ENCODE measurements at places on chromosomes 1 and 21.

DNA sequence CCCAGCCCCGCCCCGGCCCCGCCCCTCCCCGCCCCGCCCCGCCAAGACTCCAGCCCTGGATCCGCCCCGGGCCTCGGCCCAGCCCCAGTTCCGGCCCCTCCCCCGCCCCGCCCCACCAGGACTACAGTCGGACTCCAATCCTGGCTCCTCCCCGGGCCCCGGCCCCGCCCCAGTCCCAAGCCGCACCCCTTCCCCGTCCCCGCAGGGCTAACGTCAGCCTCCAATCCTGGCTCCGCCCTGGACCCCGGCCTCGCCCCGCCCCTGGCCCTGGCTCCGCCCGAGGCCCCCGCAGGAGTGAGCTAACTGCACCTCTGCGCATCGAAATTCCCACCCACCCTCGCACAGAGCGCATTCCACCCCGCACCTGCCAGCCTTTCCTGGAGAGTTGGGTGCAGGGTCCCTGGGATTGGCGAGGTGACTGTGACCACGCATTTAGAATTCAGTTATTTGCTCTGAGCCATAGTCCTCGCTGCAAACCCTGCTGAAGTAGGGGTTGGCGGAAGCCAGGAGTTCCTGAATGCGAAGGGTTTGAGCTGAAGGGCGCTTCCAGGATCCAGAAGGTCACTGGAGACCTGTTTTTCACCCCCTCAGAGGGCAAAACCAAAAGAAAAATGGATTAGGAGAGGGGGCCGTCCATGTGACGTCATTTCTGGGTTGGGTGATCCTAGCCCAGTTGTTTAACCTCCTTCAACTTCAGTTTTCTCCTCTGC is 588 bp upstream of the IGSF8 start:
- peak; percentile 97 for DNase-seq

GRCh38 chr1:14340002-14340785 is 258.3 kb upstream of the KAZN start:
- DNase-seq, result no peak

DNA sequence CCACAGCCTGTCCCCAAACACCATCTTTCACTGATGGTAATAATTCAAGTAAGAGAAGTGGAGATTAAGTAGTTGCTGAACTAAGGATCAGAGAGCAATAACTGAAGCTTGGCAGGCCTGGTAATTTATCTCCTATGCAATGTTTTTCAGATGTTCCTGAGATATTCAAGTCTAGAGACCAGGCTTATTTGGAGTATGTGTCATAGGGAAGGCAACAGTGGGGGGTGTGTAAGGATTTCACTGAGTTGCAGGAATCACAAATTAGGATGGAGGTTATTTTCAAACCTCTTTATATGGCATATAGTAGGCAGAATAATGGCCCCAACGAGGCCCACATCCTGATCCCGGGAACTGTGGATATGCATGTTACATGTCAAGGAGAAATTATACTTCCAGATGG is 171.7 kb downstream of the KCNJ6 start:
- DNase-seq, result no peak

DNA sequence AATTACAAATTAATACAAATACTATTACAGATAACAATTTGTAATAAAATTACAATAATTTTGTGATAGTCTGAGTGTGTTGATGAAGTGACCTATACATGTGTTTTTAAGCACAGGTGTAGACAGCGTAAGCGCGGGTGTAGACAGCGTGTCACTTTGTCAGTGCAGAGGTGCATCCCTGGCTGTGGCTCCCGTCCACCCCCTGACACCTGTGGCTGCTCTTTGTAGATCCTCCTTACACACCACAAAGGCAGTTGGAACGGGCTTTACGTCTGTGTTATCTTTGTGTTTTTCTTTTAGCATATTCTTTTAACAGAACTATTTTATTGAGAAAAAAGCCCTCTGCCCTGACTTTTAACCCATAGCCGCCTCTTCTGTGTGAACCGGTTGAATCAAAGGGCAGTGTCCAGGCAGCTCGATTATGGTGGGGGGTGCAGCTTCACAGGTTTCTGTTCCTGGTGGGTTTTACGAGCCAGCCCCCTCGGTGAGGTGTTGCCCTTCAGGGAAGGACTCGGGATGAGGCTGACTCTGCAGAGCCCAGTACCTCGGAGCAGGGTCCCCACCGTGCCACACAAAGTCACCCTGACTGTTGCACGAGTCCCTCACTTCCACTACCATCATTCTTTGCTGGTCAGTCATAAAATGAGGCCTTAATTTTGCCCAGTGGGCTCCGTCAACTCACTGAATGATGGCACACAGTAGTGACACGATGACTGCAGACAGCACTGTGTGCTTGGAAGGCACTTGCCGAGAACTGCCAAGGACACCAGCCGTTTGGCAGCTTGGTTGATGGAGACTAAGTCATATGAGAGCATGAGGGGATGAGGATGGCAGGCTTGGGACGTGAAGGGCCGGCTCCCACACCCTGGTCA is 86.4 kb upstream of the COL6A1 start:
- no peak for DNase-seq

- DNase-seq, result no peak
These were observed 206.0 kb downstream of the CENPF start for GRCh38 chr1:214808845-214809460.

DNA sequence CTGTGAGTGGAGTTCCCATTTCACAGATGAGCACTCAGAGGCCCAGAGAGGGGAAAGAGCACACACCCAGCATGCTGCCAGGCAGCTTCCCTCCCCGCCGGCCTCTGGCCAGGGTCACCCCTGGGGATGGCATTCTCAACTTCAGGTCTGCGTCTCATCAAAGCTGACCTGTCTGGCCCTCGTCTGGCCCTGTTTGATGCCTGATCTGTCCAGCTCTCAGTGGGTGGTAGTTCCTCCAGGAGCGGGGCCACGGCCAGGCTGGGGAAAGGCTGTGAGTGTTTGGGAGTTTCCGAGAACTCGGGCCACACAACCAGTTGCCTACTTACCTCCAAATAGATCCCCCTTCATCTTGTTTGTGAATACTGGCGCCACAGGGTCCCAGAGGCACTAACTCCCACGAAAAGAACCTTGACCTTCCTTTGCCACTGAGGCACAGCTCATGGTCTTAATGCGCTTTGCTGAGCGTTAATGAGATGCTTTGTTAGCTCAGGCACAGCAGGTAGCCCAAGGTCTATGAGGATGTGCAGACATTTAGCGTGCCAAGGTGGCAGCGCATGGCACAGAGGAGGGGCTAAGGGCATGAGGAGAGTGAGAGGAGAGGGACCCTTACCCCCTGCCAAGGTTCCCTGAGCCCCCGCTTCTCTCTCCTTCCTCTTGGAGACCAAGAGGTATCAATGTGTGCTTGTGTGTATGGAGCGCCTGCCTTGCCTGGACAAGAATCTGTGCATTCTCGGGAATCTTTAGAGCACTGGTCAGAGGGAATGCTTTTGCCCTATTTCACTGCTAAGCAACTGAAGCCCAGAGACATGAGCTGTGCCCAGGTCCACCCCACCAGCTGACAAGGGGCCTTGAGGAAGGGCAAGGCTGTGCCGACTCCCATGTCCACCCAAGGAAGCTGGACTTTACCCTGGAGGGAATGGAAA is 61.2 kb downstream of the DISP3 start:
- DNase-seq, result no peak

GRCh38 chr1:4447778-4448420 is 206.5 kb upstream of the AJAP1 start:
- DNase-seq, result no peak

DNA sequence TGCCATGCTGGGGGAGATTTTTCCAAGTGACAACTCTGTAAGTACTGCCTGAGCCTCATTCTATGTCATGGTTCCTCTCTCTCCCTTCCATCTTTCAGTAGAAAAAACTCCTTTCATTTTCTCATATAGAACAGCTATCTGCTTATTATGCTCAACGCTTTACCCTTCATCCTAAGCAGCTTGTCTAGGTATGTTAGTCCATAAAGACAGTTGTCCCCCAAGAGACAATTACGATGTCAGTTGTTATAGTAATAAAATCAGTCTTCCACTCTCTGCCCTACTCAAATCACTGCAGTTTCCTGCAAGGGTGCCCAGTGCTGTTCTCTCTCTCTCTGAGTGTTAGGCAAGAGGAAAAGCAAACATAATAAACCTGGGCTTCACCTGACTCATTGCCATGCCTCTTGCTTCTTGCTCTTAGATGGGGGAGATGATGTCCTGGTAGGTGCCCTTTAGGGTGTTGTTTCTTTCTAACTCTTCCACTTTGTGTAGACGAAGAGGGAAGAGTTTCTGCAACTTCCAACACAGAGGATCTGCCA is 59.4 kb downstream of the PAPPA2 start:
- DNase-seq, result no peak

GRCh38 chr1:13960375-13960987 is 260.5 kb downstream of the PRDM2 start:
- DNase-seq, result peak; percentile 14

DNA sequence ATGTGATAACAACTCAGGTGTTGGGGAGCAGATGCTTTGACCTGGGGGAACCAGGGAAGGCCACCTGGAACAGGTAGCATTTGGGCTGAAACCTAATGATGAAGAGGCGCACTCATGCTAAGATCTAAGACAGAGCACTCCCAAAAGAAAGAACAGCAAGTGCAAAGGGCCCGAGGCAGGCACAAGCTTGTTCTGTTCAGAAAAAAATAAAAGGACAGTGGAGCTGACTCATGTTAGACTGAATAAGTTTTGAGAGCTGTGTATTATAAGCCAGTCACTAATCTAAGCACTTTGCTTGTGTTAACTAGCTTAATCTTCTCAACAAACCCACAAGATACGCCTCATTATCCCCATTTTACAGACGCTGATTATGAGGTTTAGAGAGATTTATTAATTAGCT is 90.1 kb downstream of the MATN1 start:
- DNase-seq, result no peak

DNA sequence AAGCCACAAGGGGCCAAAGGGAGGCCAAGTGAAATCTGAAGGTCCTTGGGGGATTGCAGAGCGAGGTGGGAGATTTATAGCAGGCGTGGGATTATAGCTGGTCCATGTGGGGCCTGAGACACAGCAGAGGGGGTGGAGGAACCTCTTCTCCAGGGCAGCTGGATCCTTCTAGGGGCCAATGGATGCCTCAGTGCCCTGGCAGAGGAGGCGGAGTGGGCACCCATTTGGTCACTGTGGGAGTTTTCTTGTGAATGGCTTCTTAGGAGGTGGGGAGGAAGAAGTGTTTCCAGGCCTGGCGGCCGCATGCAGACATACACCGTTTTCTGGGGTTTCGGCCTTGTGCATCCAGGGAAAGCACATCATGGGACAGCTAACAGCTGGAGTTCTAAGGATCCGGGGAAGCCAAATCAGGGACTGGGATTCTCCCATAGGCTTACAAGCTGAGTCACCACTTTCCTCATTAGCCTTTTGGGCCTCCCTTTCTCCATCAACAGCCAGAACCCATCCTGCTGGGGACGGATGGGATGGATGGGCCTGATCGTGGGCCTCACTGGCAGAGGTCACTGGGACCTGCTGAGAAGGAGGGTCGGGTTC is 76.5 kb downstream of the RHOU start:
- DNase-seq, result no peak

GRCh38 chr21:33428669-33429068 is 25.5 kb downstream of the IFNGR2 start:
- DNase-seq, result no peak

- DNase-seq, result no peak
These were observed 177.0 kb downstream of the EIF4G3 start for GRCh38 chr1:20999525-21000244.

DNA sequence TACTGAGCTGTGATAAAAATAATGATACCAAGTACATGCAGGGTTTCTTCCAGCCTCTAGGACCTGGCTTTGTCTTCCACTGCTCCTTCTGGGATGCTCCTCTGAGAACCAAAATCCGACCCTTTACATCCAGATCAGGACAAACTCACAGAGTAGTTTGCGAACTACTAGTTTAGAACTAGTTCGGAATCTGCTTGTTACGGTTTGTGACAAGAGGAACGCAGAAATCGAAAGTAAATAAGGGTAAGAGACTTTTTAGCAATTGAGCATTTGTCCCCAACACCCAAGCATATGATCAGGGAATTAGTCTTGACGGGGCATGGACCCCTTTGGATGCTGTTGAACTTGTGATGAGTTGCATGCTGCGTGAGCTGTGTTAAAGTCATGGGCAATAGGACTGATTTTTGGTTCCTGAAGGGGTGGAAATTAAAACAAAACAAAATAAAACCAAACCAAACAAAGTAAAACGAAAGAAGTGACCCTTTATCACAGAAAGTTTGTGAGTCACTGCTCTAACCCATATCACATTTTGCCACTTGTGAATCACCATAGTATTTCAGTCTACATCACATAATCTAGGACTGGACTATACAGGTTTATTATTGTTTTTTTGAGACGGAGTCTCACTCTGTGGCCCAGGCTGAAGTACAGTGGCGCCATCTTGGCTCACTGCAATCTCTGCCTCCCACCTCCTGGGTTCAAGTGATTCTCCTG is 35.7 kb upstream of the ERRFI1 start:
- no peak for DNase-seq

DNA sequence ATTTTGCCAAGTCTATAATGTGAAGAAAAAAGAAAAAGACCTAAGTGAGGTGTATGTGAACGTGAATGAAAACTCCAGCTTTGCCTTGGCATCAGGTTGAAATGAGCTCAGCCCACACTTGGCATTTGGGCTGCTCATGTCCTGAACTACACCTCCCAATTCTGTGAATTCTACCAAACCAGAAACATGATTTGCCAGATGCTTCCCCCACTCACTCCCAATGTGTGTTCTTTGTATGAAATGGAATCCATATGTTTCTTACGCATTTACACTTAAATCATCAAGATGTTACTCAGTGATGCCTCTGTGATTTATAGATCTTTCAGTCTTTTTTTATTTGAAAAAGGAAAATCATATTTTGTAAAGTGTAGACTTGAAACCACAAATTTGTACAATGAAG is 32.8 kb upstream of the RUNX1 start:
- no peak for DNase-seq

DNA sequence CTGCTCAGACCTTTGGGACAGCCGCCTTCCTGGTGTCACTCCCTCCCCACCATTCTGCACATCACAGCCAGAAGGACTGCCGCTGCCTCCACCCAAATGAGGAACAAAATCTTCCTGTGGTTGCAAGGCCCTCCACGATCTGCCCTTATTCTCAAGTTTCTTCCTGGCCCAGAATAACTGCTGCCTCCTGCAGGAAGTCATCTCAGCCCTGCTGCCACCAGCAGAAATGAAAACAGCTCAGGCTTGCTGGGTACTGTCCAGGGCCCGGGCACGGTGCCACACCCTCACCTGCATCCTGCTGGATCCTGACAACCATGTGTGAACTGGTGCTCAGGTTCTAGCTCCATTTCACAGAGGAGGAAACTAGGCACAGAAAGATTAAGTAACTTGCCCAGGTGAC is 2.8 kb downstream of the CLDN19 start:
- DNase-seq, result no peak

GRCh38 chr1:10867138-10867721 is 70.8 kb upstream of the CASZ1 start:
- DNase-seq, result peak; percentile 21
